ENCODE measurements at places on chromosomes 11 and 22.

DNA sequence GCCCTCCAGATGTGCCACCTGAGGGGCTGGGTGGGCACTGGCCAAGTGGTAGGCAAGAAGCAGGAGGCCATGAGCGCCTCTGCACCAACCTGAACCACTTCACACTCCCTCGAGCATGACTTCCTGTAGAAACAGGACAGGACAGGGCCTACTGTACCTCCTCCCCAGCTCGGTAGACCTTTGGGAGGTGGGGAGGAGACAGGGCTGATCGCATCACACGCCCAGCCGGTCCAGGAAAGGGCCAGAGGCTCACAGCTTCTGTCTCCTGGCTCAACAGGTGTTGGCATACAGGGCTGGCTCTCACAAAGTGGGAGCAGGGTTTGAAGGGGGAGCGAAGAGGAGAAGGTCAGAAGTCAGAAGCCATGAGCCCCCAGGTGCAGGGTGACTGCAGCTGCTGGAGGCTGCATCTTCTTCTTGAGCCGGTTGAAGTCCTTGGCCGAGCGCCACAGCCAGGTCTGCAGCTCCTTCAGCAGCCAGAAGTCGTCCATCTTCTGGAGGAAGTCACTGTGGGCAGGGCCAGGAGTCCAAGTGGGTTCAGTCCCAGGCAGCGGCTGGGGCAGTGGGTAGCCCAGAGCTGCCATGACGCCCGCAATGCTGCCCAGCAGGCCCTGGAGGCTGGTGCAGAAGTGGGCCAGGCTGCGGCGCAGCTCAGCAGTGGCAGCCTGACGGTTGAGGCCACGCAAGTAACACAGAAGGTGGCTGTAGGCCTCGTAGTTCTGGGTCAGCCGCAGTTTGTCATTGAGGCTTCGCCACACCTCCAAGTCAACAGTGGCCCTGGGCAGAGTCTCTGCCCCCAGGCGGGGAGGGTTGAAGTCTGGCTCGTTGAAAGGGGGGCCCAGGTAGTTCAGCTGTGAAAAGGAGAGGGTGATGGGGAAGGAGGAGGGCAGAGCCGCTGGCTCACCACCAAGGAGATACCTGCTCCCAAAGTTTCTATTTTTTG lies 8.3 kb downstream of the CLCF1 start:
- DNase-seq = no peak

GRCh38 chr22:43553451-43554258 lies 141.8 kb downstream of the MPPED1 start:
- no peak for DNase-seq

DNA sequence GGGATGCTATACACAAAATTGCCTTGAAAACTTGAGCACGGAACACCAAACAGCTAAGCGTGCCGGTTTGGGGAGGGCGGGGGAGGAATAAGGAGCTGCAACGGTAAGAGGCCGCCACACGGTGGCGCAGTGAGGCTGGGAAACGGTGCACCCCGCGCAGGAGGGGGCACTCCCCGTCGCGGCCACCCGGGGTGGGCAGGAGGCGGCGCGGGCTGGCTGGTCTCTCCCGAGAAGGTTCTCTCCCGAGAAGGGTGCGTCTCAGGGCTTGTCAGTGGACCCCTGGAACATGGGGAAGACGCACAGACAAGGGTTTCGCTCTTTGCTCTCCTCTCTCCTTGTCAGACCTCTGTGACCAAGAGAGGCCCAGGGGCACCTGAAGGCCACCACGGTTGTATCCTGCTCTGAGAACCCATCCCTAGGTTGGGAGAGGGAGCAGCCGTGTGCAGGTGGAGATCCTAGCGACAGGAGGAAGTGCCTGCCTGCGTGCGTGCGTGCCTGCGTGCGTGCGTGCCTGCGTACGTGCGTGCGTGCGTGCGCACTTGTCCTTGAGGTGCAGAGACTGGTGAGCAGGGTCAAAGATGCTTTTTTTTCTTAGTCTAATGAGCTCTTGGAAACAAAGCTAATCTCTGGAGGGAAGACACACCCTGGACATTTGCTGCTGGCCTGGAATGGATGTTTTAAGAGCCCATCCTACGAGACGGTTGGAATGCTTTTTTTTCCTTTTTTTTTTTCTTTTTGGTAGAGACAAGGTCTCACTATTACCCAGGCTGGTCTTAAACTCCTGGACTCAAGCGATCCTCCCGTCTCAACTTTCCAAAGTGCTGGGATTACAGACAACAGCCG lies 18.1 kb upstream of the JAM3 start:
- DNase-seq = peak; percentile 58

DNA sequence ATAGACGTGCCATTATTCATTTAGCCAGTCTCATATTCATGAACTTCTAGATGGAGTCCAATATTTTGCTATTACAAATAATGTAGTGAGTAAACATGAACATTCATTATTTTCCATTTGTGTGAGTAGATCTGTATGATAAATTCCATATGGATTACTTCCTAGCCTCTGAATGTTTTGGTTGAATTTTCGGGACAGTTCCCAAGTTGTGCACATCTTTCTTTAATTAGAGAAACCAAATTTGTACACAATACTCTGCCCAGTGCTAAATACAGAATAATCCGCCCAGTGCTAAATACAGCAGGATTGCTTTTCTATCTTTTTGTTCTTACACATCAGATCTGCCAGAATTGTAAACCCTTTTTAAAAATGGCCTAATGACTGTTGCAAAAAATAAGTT lies 17.1 kb upstream of the APLP2 start:
- no peak for DNase-seq

DNA sequence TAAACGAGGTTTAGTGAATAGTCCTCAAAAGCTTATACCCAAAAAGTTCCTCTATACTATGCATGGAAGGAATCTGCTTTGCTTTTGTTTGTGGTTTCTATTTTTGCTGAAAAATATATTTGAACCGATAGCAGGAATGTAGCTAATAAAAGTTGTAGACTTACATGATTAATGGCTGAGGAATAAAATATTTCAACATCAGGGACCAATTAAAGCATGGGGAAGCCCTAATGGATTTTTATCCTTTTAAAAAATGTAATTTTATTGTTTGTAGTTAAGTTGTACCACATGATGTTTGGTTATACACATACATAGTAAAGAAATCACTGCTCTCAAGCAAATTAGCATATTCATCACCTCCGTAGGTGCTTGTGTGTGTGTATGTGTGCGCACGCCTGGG lies 295.3 kb upstream of the CNTN5 start:
- no peak for DNase-seq

DNA sequence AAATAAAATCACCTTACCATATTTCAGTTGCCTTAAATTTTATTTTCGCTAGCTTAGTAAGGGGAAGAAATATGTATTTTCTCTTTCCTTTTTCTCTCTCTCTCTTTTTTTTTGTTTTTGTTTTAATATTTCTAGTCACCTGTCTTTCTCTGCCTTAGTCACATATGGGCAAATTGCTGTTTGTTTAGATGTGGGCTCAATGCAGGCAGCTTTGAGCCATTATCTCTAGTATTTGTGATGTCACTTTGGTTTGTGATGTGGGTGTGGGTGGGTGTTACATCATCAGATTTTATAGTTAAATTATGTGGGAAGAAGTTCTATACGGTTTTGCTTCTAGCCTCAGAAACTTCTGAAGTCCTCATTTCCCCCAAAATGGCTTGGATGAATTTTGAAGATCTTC lies at the start of gene C22orf31:
C22orf31 (minus strand) TSS at position 59 of the 400 bp plus-strand sequence; CDS start at position 20, 39 bp downstream.
- DNase-seq = no peak

DNA sequence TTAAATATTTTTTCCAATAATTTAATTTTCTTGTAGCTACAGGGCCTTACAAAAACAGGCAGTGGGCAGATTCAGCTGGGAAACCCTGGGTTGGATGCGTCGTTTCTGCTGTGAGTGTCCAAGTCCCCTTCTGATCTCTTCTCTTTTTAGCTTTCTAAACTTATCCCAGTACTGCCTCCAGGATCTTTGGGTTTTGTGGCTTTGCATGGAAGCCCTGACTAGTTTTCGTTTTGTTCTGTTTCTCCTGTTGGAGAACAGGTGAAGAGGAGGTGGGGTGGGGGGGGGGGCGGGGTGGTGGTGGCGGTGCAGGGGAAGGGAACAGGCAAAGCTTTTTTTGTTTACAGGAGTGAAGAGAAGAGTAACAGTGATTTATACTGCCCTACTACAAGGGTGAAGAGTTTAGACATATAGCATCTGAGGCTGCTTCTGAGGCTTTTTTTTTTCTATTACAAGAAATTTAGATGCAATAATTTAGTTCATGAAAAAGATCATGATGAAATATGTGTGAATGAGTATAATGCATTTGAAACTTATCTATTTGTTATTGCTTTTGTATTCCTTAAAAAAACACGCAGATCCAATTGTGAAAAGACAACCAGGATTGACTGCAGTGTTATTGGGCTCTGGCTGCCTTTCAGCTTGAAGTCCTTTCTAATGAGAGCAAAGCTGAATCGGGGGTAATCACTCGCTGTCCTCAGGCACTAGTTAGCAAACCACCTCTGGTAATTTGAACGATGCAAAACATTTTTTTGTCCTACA lies 142.9 kb downstream of the NCAM1 start:
- DNase-seq = no peak

DNA sequence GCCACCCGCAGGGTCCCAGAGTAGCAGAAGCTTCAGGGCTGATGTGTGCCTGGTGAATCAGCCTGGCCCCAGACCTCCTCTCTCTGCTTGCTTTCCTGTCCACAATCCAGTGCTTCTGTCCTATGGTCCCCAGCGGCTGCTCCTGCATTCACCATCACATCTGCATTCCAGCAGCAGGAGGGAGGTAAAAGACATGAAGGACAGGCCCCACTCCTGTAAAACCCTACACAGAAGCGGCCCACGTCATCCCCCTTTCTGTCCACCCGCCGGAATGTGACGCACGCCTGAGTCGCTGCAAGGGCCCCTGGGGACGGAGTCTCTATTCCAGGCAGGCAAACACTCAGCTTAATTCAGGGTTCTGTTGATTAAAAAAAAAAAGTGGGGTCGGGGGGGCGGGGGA lies 58.3 kb downstream of the CDKN1C start:
- DNase-seq = no peak

GRCh38 chr11:7523416-7524210 lies 9.8 kb downstream of the PPFIBP2 start:
- no peak for DNase-seq

DNA sequence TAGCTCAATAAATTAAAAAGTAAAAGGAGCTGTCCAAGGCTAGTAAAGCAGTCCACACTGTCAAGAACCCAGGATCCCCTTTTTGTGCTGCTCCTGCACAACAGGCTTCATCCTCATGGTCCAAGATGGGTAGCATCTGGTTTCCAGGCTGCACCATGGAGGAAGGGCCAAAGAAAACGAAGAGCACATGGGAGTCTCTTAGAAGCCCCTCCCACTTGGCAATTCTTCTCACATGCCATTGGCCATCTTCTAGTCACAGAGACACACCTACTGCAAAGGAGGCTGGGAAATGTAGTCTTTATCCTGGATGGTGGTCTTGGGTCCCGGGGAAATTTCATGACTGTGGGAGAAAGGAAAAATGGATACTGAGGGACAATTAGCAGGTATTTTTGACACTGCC lies 37.8 kb downstream of the PRR5L start:
- DNase-seq = no peak

GRCh38 chr22:22078329-22078728 lies 95.7 kb upstream of the TOP3B start:
- no peak for DNase-seq

GRCh38 chr22:17845790-17846189 lies 71.5 kb upstream of the BID start:
- DNase-seq = no peak

- DNase-seq = no peak
Observed at GRCh38 chr22:46105494-46106278, 44.6 kb upstream of the PPARA start.

- peak; percentile 6 for DNase-seq
Observed at GRCh38 chr11:1153951-1154493, 3.7 kb upstream of the MUC5AC start.

DNA sequence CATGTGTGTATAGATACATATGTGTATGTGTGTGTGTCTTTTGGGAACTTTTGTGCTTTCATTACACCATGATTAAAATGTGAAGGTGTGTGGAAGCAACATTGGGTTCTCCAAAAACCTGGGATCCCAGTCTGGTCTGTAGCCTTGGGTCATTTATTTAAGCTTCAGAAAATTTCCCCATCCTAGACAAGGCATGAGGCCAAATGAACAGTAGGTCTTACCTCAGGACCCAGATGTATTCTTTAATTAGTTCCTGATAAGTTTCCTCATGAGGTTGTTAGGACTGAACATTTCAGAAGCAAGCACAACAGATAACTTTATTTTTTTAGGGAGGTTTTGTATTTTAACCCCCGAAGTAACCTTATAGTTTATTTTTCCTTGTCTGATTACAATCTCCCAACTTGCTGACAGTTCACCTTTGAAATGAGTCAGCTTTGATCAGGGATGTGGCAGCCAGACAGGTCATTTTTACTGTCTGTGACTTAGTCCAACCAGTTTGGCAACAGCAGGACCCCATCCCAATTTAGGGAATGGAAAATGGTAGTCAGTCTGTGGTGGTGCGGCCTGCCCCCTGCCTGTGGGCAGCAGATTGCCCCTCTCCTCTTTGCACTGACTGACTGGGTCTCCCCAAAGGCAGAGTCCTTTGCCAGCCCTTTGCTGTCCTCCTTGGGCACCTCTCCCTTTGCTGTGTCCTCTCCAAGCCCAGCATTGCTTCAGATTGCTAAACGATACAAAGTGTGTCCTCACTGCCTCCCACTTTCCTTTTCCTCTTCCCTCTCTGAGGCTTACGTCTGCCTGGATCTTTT lies 88.3 kb downstream of the NAV2 start:
- DNase-seq = no peak

DNA sequence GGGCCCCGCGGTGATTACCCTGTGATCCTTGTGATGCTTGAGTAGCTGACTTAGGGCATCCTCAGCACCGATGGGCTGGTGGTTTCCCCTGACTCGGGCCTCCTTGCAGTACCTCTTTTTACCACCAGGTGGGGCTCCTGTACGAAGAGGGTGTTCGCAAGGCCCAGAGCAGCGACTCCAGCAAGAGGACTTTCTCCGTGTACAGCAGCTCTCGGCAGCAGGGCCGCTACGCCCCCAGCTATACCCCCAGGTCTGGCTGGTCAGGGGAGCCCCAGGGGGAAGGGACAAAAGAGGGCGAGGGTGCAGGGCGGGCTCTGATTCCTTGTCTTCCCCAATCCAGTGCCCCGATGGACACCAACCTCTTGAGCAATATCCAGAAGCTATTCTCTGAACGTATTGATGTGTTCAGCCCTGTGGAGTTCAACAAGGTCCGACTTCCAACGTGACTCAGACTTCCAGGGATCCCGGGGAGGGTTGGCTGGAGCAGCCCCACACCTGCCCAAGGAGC lies 1.3 kb upstream of the TM7SF2 start:
- DNase-seq = peak; percentile 91

- no peak for DNase-seq
Observed at GRCh38 chr11:115462004-115462541, 42.1 kb downstream of the CADM1 start.

- no peak for DNase-seq
Observed at GRCh38 chr11:110294509-110294908, 1.9 kb downstream of the RDX start.

GRCh38 chr22:44642096-44642644 lies 59.8 kb upstream of the PRR5 start:
- DNase-seq = no peak

DNA sequence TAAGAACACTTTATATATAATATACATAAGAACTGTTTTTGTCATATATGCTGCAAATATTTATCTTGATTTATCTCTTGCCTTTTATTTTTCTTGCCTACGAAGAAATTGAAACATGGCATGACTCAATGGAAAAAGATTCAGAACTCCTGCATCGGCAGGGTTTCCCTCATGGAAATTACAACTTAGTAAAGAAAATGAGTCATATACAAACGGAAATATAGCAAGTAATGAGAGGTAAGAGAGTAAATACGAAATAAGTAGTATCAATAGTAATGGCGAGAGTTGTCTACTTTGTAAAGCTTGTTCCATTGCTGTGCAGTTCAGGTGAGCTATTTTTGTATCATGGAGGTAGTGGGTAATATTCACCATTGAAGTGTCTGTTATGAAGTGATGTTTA lies 350.4 kb downstream of the DDX10 start:
- DNase-seq = no peak

GRCh38 chr11:128881221-128881620 lies 9.9 kb upstream of the KCNJ5 start:
- DNase-seq = no peak
